GM19239 (cell line): ENCODE measurements at places on chromosomes 5 and 9.

DNA sequence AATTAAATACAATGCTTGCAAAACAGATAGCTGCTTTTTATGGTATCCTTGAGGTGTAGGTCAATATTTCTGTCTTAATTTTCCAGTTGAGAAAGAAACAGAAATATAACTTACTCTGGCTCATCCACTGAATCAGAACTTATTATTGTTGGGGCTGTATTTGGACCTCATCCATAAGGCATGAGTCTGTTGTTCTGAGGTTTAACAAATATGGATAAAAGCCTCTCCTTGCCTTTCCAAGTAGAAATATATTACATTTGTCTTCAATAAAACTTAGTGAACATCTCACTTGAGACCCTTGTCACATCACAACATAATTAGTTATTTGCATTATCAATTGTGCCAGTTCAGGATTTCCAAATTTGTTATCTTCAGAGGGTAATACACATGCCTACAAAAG lies 525.8 kb downstream of the AGTPBP1 start:
- no peak for DNase-seq

- no peak for DNase-seq
Observed at GRCh38 chr9:61671276-61671973, 481.6 kb downstream of the SPATA31A7 start.

GRCh38 chr9:124214116-124214515 lies 43.6 kb upstream of the NEK6 start:
- no peak for DNase-seq

DNA sequence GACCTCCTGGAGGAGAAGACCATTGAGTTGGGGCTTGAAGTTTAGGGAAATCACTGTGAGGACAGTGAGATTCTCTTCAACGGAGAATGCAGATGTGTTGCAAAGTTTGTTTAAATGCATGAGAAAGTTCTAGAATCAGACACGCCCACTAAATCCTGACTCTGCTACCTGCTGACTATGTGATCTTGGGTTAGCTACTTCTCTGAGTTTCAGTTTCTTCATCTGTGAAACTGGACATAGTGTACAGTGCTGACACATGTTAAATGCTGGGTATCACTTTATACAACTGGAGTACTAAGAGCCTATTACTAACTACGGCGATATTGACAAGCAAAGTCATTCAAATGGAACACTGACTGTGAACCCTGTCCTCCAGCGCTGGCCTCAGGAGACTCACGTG lies 255.5 kb downstream of the HSPA4 start:
- DNase-seq = no peak

- no peak for DNase-seq
Observed at GRCh38 chr5:115330830-115331229, 34.4 kb upstream of the CCDC112 start.

GRCh38 chr5:169893010-169893409 lies 87.3 kb downstream of the INSYN2B start:
- no peak for DNase-seq

- no peak for DNase-seq
Observed at GRCh38 chr9:83505282-83505681, 32.9 kb downstream of the FRMD3 start.

GRCh38 chr5:107556575-107556974 lies 114.2 kb downstream of the EFNA5 start:
- no peak for DNase-seq

GRCh38 chr5:133121611-133122150 lies 69.9 kb downstream of the HSPA4 start:
- DNase-seq = no peak

- no peak for DNase-seq
Observed at GRCh38 chr9:69674716-69675438, 2.7 kb upstream of the APBA1 start.

DNA sequence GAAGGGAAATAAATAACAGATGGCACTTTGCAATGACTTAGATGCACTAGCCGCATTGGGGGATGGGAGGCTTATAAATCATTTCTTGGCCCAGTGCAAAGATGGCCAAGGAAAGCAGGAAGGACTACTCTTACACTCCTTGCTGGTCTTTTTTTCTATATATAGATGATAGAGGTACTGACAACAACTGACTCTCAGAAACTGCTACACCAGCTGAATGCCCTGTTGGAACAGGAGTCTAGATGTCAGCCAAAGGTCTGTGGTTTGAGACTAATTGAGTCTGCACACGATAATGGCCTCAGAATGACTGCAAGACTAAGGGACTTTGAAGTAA lies 1.7 kb downstream of the CCNG1 start:
- no peak for DNase-seq

DNA sequence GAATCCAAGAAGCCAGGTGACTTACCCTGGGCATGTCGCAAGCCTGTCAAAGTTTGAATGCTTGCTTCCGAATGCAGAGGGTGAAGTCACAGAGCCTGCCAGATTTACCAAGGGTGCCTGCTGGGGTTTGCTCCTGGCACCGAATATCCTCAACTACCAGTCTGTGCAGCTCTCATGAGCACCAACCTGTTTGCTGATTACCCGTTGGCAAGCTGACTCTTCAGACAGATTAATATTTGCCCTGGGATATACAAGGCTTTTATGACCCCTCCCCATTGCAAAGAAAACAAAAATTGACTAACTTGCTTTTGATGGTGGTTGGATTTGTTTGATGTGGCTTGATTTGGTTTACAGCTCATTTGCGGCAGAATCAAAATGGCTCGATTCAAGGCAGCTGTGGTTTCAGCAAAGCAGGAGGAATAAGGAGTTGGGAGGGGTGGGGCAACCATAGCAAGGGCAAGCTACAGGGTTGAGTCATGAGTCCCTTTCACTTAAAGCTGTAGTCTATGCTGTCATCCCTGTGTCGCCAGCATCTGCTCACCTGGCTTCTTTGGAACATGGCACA lies 82.3 kb upstream of the AGXT2 start:
- no peak for DNase-seq

- DNase-seq = peak; percentile 94
Observed at GRCh38 chr9:137453643-137454081, 5.5 kb downstream of the NSMF start.

GRCh38 chr5:161600156-161600555 lies 53.6 kb upstream of the GABRB2 start:
- DNase-seq = no peak

- no peak for DNase-seq
Observed at GRCh38 chr9:94676446-94677131, 37.3 kb upstream of the FBP1 start.

GRCh38 chr5:66713998-66714397 lies 117.8 kb downstream of the MAST4 start:
- no peak for DNase-seq

DNA sequence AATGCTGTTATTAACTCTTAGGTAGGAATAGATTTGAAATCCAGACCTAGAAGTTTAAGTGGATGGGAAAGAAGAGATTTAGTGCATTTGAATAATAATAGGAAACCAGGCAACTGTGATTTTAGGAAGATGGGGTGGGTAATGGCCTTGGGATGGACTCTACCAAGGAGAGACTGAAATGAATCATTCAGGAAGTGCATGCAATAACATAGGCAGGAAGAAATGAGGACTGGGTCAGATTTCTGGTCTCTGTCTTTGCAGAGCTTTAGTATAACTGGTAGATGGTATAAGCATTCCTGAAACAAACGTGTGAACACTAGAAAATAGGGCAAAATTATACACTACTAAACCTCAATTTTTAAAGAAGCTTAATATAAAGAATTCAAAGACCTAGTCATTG lies 274.4 kb upstream of the CLINT1 start:
- DNase-seq = no peak

GRCh38 chr5:110807169-110807568 lies 68.4 kb downstream of the SLC25A46 start:
- DNase-seq = no peak

DNA sequence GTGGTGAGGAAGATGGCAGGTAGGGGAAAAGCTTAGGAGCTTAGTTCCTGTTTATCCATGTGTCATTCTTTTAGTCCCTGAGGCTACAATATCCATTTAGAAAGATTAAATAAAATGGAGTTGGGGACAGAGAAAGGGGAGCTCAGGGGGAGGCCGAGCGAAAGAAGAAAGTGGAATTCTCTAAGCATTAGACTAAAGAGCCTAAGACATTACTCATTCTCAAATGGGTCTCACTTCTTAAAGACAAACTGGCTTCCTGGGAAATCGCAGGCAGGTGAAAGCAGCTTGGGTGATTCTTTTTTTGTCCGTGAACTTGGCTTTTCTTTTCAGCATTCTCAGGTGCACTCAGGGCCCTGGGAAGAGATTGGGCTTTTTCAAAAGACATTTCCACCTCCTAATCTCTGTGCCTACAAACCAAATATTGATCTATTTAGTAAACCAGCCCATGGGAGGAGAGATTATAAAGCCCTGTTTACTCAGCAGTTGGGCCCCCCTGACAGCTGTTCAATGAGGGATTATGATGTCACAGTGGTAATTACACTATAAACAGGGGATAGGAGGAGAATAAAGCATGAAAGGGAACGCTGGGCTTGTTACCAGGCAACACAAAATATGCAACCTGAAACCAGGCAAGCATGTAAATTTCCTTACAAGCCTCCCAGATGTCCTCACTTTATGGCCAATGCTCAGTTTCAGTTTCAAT lies 584.0 kb downstream of the ACTL7B start:
- no peak for DNase-seq

DNA sequence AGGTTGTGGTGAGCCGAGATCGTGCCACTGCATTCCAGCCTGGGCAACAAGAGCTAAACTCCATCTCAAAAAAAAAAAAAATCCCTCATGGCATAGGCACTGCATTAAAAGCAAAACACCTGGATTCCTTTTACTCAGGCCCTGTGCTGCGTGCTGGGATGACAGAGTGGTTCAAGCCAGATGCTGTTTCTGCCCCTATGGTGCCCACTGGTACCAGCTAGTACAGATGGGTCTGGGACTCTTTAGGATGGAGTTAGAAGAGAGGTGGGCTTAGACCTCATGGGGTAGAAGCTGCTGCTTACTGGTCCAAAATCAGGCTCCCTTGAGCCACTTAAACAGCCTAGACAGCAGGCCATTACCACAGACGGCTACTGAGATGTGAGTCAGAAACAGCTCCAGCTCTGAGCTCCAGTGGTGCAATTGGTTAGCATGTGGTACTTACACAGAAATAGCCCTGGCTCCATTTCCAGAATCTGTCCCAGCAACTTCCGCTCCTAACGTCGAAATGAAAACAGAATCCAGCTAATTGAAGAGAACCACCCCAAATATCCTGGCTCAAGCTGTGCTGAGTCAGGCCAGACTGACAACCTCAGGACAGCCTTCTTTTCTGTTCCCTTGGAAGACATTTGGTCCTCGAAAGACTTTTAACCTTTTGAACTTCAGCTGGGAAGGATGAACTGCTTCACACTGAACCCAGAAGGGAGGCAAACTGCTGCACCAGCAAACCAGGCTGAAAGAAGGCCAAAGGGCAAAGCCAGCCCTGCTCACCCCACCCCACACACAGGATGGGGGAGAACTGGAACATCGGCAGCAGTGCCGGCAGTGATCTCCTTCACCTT lies 15.5 kb downstream of the C5orf15 start:
- no peak for DNase-seq

GRCh38 chr5:56839062-56839461 lies 23.7 kb downstream of the MAP3K1 start:
- no peak for DNase-seq

- no peak for DNase-seq
Observed at GRCh38 chr5:107474716-107475489, 195.8 kb downstream of the EFNA5 start.

- no peak for DNase-seq
Observed at GRCh38 chr9:80931163-80931562, 758.2 kb downstream of the TLE1 start.

- DNase-seq = no peak
Observed at GRCh38 chr5:82789095-82789494, 288.1 kb downstream of the TMEM167A start.

- DNase-seq = no peak
Observed at GRCh38 chr9:6305954-6306563, 22.1 kb upstream of the TPD52L3 start.

- DNase-seq = no peak
Observed at GRCh38 chr9:86054695-86055094, 44.7 kb downstream of the GOLM1 start.

DNA sequence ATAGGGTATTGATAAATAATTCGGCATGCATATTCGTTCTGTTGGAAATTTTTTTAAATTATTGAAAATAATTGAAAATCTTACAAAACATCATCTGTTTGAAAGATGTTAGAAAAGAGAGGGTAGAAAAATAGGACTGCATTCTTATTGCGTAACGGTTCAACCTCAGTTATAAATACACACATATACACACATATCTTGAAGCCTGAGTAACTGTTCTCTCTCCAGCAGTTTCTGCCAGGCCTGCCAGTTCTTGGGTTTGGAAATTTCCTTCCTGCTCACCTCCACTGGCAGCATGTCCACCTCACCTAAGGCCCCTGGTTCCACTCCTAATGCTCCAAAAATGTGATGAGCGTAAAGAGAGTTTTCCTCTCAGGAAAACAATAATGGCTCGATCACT lies 9.1 kb downstream of the SPATA31E1 start:
- DNase-seq = no peak

DNA sequence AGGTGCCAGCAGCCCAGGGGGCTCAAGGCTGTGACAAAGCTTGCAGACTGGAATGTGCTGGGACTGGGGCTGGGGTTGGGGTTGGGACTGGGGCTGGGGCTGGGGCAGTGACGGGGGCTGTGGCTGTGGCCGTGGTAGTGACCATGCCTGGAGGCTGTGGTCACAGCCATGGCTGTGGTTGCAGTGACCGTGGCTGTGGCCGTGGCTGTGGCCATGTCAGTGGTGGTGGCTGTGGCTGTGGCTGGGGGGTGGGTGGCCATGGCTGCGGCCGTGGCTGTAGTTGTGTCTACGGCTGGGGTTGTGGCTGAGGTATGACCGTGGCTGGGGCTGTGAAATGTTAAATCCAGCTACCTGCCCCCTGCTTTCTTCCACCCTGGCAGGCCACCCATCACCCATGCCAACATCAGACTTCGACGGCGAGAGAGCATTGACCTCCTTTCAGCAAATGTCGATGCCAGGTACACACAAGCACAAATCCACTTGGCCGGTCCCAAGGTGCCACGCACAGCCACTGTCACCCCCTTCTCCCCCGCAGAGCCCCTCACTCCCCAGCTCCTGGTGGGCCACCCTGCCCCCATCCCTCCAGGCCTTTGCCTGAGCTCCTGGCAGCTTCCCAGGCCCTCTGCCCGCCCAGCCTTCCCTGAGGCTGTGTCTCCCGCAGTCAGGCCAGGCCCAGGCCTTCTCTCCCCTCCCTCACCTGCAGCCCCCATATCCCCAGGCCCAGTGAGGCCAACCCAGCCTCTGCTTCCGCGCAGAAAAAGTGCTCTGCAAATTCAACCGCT lies 15.3 kb downstream of the LCN9 start:
- DNase-seq = no peak

GRCh38 chr9:116124472-116125040 lies 29.0 kb upstream of the PAPPA start:
- DNase-seq = no peak

DNA sequence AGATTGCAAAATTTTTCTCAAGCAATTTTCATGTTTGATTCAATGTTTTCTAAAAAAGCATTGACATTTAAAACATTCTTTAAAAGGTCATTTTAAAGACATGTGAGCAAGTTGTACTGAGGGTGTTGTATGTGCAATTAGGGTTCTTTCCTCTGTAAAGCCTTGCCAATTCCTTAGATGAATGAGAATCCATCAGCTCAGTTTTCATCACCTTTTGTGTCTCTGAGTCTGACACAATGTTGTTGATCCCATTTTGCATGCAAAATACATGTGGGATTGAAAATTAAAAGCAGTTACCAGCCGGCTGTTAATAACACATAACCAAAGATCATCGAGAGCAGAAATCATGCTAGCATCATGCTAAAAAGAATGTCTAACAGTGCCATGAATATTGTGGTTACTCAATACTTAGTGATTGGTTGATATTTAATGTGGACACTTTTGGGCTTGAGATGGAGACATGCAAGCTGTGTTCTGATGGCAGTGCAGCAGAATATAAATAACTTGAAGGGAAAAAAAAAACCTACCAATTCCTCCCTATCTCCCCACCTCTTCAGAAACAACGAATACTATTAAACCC lies 57.7 kb downstream of the FGF10 start:
- DNase-seq = no peak
